Naive thymus-derived CD8-positive, alpha-beta T cell (primary cell): ENCODE measurements at places on chromosomes 12 and 14. TPM values are rescaled to one million over a fixed set of nuclear protein-coding genes. Genes with fewer than 3 reads are reported as not detected.

DNA sequence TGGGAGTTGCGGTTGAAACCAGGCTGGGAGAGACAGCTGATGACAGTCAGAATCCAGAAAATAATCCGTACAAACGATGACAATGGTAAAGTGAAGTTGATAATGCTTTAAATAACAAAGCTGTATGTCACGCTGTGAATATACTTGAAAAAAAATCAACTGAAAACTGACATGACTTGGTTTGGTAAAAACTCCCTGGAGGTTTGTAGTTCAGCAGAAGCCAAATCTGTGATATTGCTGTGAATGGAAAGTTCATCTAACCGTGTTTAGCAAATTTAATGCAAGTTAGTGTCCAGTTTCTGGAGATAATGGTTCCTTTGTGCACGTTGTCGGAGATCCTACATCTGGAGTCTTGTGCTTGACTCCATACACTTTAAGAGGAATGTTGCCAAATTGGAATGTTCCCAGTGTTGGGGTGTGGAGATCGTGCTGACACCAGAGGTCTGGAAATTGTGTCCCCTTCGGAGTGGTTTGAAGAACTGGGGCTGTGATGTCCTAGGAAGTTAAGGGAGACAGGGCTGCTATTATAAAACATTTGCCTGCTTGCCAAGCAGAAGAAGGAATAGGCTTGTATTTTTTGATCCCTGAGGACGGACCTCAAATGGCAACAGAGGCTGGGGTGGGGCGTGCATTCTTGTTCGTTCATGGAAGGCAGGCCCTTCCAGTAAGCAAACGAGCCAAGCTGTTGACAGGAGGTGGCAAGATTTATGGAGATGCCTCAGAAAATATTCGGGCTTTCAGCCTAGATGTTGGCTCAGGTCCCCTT lies 30.6 kb downstream of the PPFIBP1 start:
- DNase-seq: no peak

GRCh38 chr12:77225373-77225772 lies 160.0 kb upstream of the E2F7 start:
- DNase-seq: no peak

DNA sequence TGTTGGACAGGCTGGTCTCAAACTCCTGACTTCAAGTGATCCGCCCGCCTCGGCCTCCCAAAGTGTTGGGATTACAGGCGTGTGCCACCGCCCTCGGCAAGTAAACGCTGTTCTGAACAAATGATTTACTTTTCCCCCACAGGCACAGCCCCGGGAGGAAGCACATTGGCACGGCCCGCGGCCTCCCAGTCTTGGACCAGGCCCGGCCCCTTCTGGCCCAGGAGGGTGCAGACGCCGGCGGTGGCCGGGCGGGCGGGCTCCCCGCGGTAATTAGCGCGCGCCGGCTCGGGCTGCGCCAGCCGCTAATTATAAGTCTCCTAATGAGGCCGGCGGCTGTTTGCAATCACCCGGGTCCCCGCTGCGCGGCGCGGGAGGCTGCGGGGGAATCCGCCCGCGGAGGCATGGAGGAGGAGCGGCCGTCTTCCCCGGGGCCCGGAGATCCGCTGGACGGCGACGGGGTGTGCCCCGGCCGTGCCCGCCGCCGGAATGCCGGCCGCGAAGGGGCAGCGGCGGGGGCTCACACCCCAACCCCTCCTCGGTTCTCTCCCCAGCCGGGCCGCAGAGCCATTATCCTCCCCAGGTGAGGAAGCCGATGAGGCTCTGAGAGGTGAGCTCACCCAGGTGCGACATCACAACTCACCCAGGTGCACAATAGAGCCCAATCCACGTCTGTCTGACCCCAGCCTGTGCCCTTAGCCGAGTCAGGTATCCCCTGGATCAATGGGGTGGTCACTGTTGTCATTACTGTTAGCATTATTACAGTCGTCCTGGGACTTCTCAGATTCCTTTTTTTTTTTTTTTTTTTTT lies 3.3 kb upstream of the POP5 start:
- peak; percentile 43 for DNase-seq

DNA sequence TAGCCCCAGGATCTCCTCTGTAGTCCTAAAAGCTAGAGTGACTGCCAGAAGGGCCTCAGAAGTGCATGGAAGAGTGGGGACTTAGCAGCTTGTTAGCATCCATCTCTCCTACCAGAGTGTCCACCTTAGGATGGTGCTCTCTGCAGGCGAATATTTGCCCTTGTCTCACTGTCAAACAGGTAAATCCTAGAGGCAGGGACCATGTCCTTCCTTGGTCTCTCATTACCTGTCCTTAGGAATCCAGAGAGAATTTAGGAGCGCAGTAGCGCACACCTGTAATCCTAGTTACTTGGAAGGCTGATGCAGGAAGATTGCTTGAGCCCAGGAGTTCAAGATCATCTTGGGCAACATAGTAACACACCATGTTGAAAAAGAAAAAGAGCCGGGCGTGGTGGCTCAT lies 21.4 kb downstream of the AGAP2 start:
- DNase-seq: no peak

DNA sequence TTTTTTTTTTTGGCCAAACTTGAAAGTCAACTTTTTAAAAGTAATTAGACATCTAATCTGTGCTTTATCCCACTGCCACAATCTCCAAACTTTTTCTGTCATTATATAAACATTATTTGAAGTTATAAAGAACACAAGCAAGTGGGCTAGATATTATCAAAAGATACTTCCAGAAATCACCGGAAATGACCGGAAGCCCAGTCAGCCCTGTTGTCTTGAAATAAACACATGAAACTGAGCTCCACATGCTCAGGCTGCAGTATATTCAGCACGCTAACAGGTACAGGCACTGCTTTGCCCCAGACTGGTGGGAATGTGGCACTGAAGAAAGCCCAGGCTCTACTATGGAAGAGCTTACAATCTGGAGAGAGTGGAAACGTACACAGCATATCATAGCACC lies 158.9 kb upstream of the PLEKHG7 start:
- no peak for DNase-seq

DNA sequence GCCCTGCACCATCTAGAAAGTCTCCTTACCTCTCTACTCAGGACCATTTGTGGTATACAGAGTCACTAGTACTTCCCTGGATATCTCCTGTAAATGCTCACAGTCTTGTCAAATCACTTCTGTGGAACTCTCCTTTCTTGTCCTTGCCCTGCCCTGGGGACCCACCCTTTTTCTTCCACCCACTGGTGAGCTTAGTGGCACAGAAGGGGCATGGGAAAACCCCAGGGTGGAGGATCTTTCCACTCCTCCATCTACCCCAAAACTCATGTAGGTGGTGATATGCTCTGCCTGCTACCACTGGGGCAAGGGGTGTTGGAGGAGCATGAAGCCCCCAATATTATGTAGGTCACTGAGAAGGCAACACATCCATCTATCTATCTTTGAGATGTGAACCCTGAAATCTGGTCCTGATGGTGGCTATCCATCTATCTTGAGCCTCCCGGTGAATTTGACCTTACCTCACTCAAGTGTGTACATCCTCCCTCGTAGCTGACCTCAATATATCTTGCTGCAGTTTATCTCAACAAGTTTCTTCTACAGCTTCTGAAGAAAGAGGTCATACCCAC lies 943 bp downstream of the TESPA1 start:
- DNase-seq: peak; percentile 44

- no peak for DNase-seq
Observed at GRCh38 chr12:97713270-97713669, 250.7 kb downstream of the RMST start.

- no peak for DNase-seq
Observed at GRCh38 chr14:63940387-63940786, 87.6 kb downstream of the SYNE2 start.

DNA sequence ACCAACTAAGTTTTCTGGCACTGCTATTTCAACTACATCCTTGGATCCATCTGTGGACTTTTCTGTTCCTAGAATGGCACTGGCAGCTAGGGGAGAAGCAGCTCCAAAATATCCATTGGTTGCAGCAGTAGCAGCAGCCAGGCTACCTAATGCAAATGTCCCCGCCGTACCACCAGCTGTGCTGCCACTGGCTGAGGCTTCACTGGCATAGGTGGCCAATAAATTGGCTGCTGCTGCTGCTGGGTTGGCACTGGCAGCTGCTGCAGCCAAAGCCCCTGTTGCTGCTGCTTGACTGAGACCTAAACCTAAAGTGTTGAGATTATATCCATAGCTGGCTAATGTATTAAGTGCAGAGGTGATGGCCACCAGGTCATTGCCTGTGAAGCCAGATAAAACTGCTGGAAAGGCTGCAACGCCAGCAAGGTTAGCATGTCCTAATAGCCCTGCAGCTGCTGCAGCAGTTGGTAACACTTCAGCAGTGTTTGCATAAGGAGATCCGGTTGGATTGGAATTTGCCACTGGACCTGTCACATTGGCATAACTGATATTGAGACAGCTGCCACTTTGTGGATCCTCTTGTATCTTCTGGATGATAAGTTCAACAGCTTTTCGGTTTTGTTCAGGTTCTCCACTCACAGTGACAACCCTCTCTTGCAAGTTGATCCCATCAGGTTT lies 149.5 kb downstream of the NOVA1 start:
- DNase-seq: no peak

DNA sequence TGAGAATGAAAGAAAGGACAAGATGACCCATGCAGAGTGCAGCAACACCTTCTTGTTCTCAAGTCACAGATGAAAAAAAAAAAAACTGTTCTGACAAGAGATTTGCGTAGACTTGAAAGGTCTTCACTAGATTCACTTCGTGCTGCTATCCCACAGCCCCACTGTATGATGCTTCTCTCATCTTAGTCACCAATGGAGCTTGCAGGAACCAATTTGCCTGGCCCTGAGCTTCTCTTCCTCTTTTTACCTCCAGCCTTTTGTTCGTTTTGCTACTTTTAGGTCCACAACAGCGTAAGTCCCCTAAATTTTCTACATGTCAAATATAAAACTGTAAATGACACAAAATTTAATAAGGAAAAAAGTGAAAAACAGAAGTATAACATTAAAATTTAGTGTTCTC lies 107.9 kb upstream of the NAP1L1 start:
- no peak for DNase-seq

DNA sequence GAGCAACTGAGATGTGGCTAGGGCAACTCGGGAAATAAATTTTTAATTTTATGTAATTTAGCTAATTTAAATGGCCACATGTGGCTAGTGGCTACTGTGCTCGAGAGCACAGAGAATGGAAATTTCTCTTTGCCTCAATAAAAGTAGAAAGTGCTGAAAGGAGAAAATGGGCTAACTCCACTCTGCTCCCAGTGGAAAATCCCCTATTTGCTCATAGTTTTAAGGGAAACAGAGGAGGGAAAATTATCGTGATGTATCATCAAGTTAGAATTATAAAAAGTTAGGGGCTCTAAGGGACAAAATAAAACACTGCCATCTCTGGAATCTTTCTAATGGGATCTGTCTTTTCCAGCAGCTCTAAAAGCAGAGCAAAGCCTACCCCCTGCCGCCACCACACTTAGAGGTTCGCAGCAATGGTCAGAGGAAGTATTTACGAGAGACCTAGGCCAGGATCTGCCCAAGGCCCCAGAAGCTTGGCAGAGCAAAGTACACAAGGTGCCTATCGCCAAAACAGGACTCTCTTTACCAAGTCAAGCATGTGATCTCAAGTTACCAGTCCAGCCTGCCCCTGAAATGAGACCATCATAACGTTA lies 220.7 kb downstream of the PPM1H start:
- DNase-seq: no peak

- DNase-seq: no peak
Observed at GRCh38 chr14:103710771-103711377, 4.4 kb downstream of the XRCC3 start.

GRCh38 chr12:46380022-46380796 lies 7.6 kb upstream of the SLC38A2 start:
- no peak for DNase-seq

DNA sequence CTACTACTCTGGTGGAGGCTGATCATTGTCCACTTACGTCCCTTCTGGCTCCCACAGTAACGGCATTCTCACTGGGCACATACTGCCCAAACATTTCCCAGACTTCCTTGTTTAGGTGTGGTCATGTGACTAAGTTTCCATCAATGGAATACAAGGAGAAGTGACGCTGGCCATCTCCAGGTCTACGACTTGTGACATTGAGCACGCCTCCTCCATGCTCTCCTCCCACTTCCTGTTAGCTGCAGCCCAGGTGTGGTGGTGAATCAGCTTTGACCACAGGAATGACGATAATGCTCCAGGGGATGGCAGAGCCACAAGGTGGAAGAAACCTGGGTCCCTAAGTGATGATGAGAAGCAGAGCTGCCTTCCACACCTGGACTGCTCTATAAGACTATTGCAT lies 6.0 kb upstream of the SLC24A4 start:
- DNase-seq: no peak

GRCh38 chr12:81128930-81129554 lies 51.2 kb downstream of the ACSS3 start:
- no peak for DNase-seq

GRCh38 chr14:35339761-35340406 lies 47.7 kb downstream of the PSMA6 start:
- DNase-seq: no peak

- no peak for DNase-seq
Observed at GRCh38 chr12:78226763-78227162, 396.1 kb downstream of the NAV3 start.

DNA sequence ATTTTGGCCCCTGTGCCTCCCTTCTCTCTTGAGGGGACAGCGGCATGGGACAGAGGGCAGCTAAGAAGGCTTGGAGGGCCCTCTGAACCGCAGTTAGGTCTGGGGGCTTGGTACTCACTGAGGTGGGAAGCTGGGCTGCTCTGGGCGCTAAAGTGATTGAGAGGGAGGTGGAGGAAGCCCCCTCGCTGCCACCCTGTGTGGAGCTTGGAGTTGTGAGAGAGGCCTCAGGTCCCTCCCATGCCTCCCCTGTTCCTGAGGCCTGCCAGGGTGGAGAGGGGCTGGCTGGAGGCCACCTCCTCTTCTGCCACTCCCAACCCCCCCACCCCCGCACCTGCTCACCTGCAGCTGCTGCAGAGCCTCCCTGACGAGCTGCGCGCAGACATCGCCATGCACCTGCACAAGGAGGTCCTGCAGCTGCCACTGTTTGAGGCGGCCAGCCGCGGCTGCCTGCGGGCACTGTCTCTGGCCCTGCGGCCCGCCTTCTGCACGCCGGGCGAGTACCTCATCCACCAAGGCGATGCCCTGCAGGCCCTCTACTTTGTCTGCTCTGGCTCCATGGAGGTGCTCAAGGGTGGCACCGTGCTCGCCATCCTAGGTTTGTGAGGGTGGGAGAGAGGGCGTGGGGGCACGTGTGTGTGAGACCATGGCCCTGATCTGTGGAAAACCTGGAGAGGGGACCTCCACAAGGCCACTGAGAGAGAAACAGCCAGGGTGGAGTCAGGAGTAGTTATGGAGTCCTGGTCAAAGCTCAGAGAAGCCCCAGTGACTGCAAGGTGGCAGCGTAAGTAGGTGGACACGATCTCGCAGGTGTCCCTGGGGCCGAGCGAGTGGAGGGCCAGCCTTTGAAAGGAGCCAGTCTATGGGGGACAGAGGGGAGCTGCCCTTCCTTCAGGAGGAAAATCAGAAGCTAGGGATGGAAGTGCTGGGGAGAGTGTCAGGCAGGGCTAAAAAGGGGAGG lies 11.2 kb downstream of the KCNH3 start:
- no peak for DNase-seq

Gene REM2
- polyA plus RNA-seq: 0.15 TPM

Gene AHNAK2
- not detected for polyA plus RNA-seq

Gene AMDHD1
- polyA plus RNA-seq: 0.44 TPM

Gene IGFBP6
- polyA plus RNA-seq: 16.9 TPM

Gene SRRM4
- polyA plus RNA-seq: not detected

Gene LGR5
- polyA plus RNA-seq: not detected

Gene SLC10A1
- 0.20 TPM for polyA plus RNA-seq

Gene CMTM5
- polyA plus RNA-seq: not detected

Gene PTCSC3
- not detected for polyA plus RNA-seq
